ENCODE measurements at places on chromosomes 5 and 9.

DNA sequence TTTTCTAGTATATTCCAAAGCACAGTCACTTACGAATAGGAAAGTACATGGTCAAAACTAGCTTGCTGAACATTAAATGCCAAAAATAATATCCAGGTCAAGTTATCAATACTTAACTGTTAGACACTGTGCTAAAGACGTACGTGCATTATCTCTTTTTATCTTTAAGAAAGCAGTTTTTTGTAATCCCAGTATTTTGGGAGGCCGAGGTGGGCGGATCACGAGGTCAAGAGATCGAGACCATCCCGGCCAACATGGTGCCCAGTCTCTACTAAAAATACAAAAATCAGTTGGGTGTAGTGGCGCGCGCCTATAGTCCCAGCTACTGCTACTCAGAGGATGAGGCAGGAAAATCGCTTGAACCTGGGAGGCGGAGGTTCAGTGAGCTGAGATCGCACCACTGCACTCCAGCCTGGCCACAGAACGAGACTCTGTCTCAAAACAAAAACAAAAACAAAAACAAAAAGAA is 2.7 kb upstream of the HSPA5 start:
- no peak for DNase-seq

GRCh38 chr9:32526041-32526706 is at the start of gene RIGI:
RIGI (minus strand) TSS chr9:32526196; CDS start chr9:32526166, 30 bp downstream.
- DNase-seq = peak; percentile 76

GRCh38 chr5:81724108-81724507 is 26.8 kb downstream of the SSBP2 start:
- DNase-seq = no peak

DNA sequence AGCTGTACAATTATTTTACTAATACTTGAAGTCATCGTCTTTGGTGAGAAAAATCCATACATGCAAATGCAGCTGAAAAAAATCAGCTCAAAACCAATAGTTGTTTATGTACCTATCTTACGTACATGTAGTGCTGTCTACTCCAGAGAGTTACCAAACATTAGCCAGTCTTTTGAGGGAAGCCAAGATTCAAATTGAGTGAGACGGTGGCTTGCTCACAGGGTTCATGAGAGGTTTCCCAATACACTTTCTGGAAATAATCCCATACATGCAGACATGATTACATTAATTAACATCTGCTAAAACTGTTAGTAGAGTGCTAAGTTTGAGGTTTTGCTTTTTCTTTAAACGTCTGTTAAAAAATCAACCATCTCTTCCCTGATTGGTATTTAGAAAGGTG is 2.3 kb downstream of the C9orf72 start:
- no peak for DNase-seq

- no peak for DNase-seq
Measured at GRCh38 chr5:160367261-160367660, 3.2 kb downstream of the C1QTNF2 start.

- no peak for DNase-seq
Measured at GRCh38 chr5:17304282-17304681, 86.9 kb downstream of the BASP1 start.

GRCh38 chr9:100426189-100426529 is 784 bp upstream of the MSANTD3 start:
- no peak for DNase-seq

- peak; percentile 49 for DNase-seq
Measured at GRCh38 chr9:16105168-16106020, 552.6 kb downstream of the CCDC171 start.

DNA sequence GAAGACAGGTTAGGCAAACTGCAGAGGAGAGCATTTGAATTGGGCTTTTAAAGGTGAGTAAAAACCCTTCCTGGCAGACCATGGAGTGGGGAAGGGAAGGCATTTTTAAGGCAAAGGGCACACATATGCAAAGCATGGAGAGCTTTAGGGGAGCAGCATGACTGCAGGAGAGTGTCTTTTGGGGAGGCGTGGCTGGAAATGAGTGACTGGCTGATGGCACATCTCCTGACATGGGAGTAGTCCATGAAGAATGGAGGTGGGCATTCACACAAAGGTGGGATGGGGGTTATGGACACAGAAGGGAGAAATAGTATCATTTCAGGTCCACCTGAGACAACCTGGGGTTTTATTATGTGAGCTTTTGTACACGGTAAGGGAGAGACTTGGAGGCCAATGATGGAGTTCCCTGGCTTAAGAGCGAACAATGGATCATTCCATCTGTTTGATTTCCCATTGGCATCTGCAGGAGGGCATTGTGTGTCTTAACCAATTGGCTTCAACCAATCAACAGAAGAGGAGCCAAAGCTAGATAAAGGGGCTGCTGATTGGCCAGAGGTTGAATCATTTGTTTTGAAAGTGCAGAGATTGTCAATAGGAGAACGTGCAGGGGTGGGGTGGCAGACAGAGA is 2.1 kb downstream of the NSG2 start:
- no peak for DNase-seq

DNA sequence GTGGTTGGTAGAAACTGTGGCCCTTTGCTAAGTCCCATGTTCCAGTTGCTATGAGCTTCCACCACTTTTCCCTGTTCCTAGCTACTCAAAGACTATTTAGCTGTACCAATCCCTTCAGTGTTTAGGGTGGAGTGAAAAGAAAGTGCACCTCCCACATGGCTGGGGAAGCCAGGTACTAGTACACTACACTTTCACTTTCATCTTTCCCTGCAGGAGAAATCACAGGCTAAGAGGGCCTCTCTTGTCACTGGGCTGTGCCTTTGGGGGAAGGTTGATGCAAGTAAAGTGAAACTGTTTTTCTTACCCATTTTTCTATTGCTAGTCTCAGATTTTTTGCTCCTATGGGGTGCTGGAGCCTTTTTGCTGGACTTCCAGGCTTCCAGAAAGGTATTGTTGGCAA is 33.5 kb upstream of the CKS2 start:
- no peak for DNase-seq

DNA sequence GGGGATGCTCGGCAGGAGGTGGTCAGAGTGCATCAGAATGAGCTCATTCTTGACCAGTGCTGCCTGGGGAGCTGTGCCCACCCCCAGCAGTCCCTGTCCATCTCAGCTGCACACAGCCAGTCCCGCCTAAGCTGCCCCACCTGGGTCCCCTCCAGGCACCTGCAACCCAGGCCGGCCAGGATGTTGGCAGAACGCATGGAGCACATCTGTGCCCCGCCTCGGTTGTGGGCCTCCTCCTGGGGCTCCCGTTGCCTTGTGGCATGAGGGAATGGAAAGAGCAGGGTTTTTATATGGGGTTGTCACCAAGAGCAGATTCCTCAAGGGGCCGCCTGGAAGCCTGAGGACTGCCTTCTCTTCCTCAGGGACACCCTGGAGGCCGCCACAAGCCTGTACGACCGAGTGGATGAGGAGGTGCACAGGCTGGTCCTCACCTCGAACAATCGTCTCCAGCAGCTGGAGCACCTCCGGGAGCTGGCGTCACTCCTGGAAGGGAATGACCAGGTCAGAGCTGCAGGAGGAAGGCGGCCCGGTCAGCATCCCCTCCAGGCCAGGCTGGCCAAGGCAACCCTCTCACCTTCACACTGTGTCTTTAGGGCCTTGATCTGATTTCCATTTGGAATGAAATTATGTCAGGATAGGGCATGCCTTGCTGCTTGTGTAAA is 34.8 kb upstream of the LRRC14B start:
- no peak for DNase-seq

DNA sequence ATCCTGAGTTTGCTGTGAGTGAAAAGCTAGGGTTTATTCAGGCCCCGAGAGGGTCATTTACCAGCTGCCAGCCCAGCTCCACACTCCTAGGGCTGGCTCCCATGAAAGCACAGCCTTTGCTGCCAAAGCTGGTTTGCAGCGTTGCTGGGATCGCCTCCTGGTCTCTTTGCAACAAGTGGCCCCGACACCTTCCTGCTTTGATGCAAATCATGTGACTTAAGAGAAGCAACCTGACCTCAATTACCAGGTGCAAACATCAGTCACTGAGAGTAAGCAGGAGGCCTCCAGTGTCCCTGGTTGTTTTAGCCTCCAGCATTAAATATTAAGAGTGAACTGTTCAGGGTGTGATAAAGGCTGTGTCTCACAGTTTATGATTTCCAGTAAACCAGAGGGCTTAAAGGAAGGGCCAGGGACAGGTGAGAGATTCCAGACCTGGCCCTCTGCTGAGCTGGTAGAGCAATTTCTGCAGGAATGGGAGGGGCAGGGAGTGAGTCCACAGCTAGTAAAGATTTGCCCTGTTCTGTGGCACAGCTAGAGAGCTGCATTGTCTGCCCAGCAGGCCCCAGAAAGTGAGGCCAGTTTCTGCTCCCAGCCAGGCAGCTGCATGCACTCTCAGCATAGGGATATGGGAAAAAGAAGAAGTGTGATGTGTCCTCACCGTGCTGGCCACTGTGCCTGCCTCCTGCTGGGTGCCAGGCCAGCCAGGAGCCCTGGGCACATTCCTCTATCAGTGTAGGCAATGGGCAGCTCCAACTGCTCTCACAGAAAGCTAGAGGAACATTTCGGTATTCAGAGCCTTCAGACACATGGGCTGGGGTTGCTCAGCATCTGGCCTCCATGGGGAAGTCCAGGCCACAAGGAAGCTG is 58.0 kb downstream of the SLC22A5 start:
- DNase-seq = no peak

GRCh38 chr5:116912221-116912620 is 337.6 kb upstream of the SEMA6A start:
- no peak for DNase-seq

DNA sequence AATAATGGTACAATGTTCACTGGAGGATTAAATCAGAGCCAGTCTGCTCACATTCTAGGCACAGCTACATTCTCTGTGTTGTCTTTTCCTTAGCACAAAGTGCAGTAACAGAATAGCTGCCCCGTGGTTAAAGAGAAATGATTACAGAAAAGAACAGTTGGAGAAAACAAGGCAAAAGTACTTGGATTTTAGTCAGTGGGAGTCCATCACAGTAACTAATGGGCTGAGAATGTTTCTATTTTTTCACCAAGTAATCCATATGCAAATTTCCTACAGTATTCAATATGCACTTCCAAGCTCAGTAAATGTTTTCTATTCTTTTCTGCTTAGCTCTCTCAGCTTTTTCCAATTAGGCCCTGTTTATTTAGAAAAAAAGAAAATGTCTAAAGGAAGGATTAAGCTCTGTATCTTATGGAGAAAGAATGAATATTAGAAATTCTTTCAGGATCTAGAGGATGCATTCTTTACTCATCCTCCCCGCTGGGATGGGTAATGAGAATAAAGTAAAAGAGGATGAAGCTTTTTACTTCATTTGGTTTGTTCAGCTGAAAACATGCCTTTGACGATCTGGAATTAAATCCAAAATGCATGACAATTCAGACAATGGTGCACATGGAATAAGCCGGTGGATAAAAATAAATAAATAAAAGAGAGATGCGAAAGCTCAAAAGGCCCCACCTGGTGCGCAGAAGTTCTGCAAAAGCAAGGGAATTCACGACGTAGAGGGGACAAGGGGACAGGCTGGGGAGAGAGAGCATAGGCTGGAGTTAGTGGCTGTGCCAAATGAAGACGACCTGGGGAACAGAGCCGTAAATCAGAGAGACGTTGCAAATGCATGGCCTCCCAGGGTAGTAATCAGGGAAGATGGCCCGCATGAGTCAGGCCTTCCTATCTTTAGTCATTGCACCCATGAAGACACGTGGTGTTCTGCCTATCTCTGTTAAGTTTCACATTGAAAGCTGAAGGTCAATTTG is 345.2 kb downstream of the GLIS3 start:
- DNase-seq = no peak

GRCh38 chr5:153485641-153486040 is 4.8 kb upstream of the GRIA1 start:
- DNase-seq = no peak

DNA sequence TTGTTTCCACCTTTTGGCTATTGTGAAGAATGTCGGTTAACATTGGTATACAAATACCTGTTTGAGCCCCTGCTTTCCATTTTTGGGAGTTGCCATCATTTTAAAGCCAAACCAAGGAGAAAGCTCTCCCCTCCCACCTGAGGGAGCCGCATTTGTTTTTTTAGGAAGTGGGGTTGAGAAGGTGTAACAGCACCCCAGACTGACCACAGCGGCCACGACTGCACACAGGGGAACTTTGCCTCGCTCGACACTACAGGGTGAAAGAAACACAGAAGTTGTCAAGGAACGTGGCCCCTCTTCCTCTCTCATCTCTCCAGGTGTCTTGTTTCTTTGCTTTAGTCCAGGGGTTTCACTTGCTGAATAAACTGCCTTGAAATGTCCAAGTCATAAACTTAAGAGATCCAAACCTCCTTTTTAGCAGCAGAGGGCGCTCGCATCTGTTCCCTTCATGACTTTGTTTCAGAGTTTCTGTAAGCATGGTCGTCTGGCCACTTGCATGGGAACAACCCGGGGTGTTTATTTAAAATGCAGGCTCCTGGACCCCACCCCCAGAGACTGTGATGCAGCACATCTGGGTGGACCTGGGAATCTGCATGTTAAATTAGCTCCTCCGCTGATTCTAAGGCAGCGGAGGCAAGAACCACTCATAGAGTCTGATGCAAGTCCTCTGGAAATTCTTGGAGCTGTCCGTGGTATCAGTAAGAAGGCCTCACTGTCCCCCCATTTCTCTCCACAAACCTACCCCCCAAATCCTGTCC is 2.1 kb upstream of the TTLL11 start:
- no peak for DNase-seq

DNA sequence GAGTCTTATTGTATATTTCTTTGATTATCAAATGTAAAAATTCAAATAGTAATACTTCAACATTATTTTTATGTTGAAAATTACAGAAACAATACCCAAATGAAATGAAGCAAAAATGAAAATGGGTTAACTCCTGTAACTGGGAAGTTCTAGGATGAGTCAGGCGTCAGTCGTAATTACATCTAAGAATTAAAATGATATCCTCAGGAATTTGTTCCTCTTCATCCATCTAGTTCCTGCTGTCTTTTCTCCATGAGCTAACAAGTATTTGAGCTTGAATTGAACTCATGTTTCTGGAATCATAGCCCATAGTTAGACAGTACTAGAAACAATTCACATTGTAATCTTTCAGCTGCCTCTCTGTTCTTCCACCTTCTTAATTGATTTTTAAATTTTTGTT is 568.3 kb upstream of the TLE4 start:
- no peak for DNase-seq

- DNase-seq = no peak
Measured at GRCh38 chr9:93447655-93448054, 3.8 kb upstream of the FAM120A start.

DNA sequence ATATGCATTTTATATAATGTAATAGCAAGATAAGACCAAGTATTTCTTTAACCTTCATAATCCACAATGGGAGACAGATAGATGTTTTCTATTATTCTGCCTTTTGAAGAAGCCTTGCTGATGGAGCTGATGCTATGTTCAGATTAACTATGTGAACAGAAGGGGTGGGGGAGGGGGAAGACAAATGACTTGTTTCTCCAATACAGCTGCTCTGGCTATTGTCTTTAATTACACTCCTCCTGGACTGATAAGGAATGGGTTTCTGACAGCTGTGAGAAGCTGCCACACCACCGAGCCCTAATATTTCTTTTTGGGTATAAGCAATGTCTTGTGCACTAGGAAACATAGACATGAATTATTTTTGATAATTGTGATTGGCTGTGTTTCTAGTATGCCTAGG is 62.0 kb downstream of the CAVIN4 start:
- no peak for DNase-seq

Data from AG09319 (cell line).